Neural progenitor cell (in vitro differentiated cells): ENCODE measurements at places on chromosomes 3 and 15. TPM values are rescaled to one million over a fixed set of nuclear protein-coding genes. Genes with fewer than 3 reads are reported as not detected.
A peak's percentile ranks its signal among the peaks of the same experiment; 100 is the strongest.

LACTB gene
- total RNA-seq = 3.6 and 4.4 TPM in 2 replicates

ULK3 gene
- 22.7 and 37.4 TPM in 2 replicates for total RNA-seq

PLXND1 gene
- 9.0 and 12.9 TPM in 2 replicates for total RNA-seq

PDZRN3 gene
- 3.4 and 4.3 TPM in 2 replicates for total RNA-seq

IL16 gene
- 0.09 TPM in 1 of 2 replicates, not detected in the other for total RNA-seq

NIPA2 gene
- 49.4 and 51.5 TPM in 2 replicates for total RNA-seq

APOD gene
- not detected in 2 replicates for total RNA-seq

TIMP4 gene
- total RNA-seq = 0.07 and 0.15 TPM in 2 replicates

- no peak for DNase-seq
These were observed 34.6 kb downstream of the IGSF10 start for GRCh38 chr3:151426341-151426657.

DNA sequence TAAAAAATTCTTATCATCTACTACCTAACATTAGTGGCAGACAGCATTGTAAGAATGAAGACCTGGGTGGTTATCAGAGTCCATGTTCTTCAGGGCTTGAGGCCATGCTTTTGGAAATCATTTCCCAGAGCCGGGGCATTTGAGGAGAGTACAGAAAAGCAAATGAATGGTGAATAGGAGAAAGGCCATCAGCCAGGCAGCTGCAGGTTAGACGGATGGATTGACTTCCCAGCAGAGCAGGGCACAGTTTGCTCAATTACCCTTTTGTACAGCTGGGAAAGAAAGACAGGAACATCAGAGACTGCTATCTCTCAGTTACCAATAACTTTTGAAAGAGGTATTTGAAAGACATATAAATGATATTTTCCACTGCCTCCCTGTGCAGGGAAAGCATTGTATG, 135.6 kb downstream of the ALCAM start:
- no peak for DNase-seq

DNA sequence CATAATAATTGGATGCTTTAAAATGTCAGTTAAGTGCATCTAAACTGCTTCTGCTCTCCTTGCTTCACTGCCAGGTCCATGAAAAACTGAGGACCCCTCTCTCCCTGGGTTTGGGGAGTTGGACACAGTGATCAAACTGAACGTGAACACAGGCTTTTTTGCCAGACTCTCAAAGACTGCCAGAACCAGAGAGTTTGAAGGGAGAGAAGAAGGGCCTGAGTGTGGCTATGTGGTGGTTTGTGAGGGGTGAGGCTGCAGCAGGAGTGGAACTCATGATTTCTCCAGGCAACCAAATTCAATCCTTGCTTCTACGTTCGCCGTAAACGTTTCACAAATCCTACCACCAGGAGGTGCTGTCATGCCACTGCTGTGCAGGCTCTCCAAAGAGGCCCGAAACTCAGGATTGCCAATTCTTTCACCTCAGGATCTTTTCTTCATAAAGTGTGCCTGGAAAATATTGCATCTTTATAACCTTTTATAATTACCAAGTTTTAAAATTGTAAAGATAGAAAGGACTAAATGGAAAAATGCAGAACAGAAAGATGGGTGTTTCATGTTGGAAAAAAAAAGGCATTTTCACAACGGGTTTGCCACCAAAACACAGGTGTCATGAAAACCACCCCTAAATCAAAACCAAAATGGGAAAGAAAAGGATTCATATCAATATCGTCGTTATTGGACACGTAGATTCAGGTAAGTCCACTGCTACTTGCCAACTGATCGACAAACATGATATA, 19.7 kb downstream of the TM4SF4 start:
- DNase-seq = peak; percentile 85

DNA sequence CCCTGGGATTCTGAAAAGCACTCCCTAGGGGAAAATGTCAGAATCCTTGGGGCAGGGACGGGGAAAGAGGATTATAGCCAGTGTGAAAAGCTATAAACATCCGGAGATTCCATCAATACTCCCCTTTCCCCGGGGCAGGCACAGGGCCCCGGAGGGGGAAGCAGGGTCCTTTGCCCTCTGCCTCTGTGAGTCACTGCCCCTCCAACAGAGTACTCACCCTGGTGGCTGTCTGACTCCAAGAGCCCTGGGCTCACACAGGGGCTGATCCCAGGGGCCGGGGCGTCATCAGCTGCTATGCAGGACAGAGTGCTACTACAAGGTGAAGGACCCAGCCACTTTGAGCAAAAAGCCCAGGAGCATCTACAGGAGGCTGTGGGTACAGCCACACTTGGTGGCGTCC, 133.0 kb upstream of the PRR20G start:
- DNase-seq = peak; percentile 36

DNA sequence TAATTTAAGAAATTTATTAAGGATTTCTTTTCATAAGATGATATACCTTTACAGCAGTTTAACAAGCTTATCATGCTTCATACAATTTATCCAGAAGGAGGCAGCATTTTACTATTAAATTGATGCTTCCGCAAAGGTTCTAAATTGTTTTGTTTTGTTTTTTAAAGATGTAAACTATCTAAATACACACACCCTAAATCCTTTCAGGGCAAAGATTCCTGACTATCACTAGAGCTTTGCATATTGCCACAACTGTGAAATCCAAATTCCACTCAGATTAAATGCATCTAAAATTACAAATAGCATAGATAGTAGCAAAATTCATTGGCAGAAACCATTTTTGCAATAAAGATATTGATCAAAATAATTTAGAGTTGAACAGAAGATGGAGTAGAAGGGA, 44.5 kb upstream of the CCNL1 start:
- peak; percentile 38 for DNase-seq

DNA sequence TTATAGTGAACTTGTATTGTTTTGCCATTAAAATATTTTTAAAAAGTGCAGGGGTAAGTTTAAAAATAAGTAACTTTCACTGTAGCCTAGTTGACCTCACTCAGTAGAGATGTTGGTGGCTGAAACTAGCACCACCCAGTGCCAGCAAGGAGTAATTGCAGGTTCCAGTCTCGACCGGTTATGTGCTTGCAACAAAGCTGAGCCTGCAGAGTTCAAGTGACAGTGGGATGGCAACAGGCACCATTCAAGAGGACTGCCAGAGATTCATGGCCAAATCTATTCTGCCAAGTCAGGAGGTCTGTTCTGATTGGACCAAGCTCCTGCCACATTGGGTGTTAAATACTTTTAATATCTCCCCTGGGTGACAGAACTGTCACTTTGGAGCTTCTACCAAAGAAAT, 2.7 kb downstream of the ADAMTS7 start:
- DNase-seq = peak; percentile 63

GRCh38 chr3:43691120-43691995, 620 bp downstream of the ABHD5 start:
- DNase-seq = peak; percentile 80

DNA sequence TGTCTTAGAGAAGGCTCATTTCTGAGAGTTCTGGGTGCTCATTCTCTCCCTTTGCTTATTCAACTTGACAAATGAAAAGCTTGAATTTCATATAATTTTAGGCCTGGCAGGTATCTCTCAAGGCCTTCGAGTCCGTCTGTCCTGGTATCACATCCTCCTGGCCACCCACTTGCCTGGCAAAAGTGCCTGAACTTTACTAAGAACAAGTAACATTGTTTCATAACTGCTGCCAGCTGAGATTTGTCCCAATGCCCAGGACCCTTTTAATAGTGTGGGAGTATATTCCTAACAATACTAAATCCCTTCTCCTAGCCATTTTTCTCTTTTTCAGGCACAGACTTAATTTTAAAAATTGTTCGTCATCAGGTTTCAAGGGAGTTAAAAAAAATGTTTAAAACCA, 18.1 kb downstream of the LARP6 start:
- no peak for DNase-seq

DNA sequence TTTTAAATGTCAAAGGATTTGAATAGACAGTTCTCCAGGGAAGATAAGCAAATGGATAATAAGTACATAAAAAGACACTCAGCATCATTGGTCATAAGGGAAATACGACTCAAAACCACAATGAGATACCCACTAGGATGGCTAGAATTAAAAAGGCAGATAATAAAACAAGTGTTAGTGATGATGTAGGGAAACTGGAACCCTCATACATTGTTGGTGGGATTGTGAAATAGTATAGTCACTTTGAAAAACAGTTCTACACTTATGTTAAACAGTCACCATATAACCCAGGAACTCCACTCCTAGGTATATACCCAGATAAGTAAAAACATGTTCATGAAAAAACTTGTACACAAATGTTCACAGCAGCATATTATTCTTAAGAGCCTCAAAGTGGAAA, 72.5 kb downstream of the GPR156 start:
- no peak for DNase-seq

- no peak for DNase-seq
These were observed 232.0 kb upstream of the STT3B start for GRCh38 chr3:31300456-31301443.

DNA sequence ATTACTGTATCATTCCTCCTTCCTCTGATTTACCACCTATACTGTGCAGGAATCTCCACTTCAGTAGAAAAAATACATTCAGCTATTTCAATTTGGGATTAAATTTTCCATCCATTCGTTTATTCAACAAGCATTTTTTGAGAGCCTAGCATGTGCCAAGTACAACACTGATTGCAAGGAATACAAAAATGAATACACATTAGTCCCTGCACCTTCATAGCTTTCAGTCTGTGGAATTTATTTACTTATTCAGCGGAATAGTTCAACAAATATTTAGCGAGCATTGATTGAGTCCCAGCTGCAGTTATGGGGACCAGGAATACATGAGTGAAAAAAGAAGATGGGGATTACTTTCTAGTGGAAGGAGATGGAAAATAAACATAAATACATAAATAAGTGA, 606.8 kb upstream of the TBL1XR1 start:
- DNase-seq = no peak

- DNase-seq = no peak
These were observed 12.7 kb downstream of the SEMA4B start for GRCh38 chr15:90213818-90214204.

- DNase-seq = no peak
These were observed 10.1 kb downstream of the ETV5 start for GRCh38 chr3:186098740-186099139.

DNA sequence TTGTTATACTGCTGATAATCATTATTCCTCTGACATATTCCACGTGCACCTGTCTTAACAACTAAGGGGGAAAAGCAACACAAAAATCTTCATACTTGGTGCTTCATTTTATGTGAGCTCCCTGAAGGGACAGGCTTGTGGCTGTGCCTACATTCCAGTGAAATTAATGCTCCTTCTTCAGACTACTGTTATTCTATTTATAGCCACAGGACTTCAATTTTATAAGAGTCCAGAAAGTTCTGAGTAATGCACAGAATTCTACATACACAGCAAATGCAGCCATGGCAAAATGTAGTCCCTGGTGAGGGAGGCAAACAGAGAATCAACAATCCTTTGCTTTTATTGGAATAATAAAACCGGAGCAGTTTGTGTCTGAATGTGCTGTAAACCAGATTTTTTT, 417.1 kb downstream of the RBMS3 start:
- DNase-seq = no peak

DNA sequence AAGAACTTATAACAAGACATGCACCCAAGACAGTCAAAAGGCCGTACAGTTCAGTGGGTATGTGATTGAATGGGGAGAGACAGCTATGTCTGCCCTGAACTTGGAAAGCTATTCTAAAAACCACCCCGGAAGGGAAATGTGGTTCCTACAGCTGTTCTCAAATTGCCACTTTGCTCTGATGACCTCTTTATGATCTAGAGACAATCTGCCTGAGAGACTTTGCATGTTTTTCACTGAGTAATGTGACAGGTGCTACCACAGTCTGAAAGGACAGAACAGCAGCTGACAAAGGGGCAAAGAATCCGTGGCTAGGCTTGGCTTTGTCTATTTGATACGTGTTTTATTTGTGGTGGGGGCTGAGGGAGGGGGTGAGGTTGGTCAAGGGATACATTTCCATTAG, 148.3 kb upstream of the NPHP3 start:
- no peak for DNase-seq

- no peak for DNase-seq
These were observed 24.9 kb downstream of the MAP4 start for GRCh38 chr3:47991341-47991740.

- DNase-seq = no peak
These were observed 25.6 kb upstream of the ATP2B2 start for GRCh38 chr3:10531031-10531430.

- DNase-seq = no peak
These were observed 44.0 kb downstream of the SMAD3 start for GRCh38 chr15:67109141-67110034.

- no peak for DNase-seq
These were observed 16.1 kb downstream of the ZDHHC23 start for GRCh38 chr3:113963879-113964278.

DNA sequence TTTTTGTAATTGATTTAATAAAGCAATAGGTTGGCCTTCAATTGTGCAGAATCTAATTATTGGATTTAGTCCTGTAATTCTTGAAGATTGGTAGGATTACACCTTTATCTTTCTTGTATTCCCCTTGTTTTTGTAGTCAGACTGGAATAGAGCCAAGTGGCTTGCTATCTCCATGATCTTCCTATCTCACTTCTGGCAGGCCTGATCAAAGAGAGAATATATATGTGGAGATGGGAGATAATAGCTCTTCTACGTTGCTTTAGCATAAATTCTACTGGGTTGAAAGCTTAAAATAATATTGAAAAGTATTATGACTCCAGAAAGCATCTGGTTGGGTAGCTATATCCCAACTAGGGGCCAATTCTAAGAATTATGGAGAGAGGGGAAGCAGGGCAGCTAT, 16.9 kb upstream of the IFT57 start:
- DNase-seq = no peak

DNA sequence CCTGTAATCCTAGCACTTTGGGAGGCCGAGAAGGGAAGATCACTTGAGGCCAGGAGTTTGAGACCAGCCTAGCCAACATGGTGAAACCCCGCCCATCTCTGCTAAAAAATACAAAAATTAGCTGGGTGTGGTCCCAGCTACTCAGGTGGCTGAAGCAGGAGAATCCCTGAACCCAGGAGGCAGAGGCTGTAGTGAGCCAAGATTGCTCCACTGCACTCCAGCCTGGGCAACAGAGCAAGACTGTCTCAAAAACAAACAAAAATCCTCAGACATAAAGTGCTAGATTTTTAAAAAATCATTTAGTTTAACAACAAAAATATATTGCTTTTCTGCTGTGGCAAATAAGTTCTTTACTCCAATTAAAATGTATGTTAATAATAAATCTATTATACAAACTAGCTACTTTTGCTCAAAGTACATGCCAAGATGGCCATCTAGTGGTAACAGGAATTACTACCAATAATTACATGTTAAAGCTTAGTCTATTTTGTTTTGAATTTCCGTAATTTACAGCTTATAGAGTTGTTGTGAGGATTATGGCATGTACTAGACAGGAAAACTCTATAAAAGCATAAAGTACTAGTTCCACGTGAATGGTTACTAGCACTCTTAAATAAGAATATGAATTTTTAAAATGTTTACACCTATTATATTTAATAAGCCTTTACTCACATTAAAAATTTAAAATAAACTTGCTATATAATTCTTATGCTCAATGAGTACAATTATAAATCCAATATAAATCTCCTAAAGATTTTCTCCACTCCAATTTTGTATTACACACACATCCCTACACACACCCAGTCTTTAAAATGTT, 39.0 kb downstream of the GABPB1 start:
- peak; percentile 54 for DNase-seq

DNA sequence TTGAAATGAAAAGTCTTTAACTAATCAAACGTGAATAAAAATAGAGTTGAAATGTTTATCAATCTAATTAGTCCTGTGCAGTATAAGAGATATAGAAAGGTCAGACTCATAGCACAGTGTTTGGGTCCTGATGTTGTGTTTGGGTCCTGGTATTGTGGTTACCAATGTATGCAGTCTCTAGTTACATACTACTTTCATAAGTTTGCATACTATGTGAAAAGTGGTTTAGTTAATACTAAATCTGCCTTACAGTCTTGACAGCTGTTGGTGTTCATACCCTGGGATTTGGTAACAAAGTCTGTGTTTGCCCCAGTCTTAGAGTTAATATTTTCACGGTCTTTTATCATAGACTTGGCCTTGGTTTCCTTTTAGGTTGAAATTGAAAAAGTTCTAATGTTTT, 41.7 kb downstream of the KIF15 start:
- no peak for DNase-seq
